ENCODE measurements at places on chromosomes 7 and 10. TPM values are rescaled to one million over a fixed set of nuclear protein-coding genes. Genes with fewer than 3 reads are reported as not detected.

GRCh38 chr10:88557658-88558057 is 25.5 kb downstream of the RNLS start:
- no peak for DNase-seq

DNA sequence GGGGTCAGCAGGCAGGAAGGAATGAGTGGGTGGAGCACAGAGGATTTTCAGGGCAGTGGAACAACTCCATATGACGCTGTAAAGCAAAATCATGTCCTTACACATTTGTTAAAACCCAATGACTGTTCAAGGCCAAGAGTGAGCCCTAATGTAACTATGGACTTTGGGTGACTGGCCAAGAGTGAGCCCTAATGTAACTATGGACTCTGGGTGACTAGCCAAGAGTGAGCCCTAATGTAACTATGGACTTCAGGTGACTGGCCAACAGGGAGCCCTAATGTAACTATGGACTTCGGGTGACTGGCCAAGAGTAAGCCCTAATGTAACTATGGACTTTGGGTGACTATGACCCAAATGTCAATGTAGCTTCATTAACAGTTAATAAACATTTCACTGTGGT is 52.0 kb downstream of the PAXIP1 start:
- DNase-seq: no peak

DNA sequence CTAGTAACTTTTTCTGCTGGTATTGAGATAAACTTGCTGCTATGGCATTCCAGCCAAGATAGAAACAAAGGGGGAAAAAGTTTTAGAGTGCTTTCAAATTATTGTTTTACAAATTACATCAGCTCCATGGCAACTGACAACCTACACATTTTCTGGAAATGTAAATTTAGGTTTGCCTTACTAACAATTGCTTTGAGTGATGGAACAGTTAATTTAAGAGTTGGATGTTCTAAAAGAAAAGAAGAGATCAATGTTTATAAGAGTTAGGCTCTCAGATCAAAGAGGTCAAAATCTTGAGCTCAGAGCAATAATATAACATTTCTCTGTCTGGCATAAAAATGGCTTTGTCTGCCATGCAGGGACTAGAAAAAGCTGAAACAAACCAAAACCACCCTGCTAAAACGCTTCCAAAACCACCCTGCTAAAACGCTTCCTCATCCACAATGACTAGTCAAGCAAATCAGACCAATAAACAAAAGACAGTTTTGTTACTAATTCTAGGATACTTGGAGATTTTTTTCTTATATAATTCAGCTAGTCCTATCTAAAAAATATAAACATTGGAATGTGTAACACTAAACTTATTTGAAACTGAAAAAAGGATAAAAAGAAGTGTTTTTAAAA is 32.3 kb downstream of the ORC5 start:
- no peak for DNase-seq

DNA sequence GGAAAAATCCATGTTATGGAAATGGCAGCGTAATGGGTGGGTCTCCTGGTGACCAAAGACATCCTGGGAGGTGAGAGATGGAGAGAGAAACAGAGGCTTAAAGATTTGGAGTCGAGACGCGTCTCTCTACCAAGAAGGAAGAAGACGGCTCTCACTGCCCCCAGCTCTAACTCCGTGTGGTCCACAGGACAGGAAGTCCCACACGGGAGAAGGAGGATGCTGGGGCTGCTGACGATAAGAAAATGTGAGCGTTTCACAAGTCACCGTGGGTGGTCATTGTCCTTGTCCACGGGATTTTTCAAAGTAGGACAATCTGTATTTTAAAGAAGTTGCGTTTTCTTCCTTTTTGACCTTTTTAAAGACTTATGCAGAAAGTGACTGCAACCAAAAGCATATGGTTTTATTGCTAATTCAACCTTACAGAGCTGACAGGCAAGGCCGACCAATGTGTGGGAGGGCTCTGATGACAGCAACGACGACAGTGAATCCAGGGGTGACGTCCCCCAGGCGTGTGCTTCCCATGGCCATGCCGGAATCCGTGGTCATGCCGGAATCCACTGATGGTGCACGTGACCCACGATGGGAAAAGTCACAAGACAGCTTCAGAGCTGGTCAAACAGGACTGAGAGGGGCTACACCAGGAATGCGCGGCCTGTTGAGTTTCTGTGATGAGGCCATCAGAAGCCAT is 341.2 kb downstream of the PTPRN2 start:
- no peak for DNase-seq

DNA sequence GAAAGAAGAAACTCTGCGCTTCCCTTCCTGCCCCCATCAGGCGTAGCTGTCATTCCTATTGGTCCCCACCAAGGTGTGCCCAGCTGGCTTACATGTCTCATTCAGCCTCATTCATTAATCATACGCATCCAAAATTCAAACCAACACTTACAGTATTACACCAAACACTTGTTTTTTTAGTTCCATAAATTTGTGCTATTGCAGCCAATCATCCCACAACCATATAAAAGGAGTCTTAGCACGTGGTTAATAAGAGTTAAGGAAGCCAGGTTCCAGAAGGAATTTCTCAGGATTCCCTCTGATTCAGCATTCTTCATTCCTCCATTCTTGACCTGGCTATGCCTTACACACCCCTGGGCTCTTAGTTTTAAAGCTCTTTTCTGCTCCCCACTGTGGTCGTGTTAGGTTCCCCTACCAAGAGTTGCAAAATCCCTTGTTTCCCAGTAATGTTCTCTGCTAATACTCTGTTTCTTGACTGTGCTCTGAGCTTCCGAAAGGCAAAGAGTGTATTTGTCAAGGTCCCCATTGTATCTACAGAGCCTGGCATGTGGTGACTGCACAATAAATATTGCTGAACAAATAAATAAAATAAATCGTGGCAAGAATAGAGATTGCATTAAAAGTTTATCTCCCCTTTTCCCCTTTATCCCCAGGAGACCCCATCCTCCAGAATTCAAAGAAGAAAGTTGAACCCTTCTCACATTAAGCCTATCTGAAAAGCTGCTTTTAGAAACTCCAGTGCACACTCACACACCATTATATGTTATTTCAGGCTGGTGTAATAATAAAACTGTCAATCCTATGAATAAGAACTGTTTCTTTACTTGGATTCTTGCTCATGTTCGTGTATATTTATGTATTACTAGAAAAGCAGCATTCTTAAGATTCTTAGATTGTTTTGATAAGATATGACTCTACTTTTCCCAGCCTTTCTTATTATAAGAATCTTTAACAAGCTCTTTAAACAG is 514.4 kb downstream of the INHBA start:
- no peak for DNase-seq

DNA sequence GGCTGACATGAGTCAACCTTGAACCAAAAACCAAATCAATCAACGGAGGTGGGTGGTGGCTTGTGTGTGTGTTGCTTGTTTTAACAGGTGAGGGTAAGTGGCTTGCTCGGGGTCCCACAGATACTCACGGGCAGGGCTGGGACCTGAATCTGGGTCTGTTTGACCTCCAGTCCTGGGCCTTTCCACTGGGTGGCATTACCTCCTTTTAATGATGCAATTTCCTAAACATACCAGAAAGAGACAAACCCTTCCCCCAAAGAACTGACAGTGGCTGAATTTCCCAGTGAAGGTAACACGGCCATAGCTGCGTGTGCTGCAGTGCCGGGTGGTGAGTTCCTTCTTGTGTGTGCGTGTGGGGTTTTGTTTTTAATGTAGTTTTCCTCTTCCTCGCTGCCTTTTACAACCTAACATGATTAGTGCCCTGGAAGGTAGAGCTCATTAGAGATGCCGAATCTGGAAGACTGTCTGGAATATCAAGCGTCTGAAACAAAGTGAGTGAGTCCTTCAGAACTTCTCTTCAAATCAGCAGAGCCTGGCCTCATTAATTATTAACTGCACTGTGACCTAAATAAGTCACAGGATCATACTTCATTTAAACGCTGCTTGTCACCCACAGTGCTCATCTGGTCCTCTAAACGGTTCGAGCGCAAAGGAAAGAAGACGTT is 166.1 kb upstream of the TCERG1L start:
- no peak for DNase-seq

GRCh38 chr10:33914746-33915145 is 580.3 kb upstream of the NRP1 start:
- no peak for DNase-seq

DNA sequence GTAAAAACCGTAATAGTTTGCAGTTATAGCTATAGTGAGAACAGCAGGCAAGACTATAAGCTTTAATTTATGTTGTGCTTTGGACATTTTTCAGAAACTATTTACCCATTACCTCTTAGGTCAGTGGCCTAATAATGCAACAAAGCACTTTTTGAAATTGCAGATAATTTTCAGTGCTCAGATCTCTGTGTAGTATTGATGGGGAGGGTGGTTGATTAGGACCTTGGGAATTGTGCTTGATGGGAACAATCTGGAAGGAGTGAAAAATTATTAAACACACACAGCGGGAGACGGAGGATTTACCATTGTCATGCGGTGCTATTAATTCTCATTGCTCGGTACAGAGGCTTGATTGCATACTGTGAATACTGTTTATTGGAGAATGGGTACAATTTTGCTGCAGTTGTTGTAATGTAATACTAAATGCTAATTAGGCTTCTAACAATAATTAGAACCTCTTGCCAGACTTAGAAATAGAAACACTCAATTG is 304.8 kb downstream of the LRMDA start:
- no peak for DNase-seq

The ASB15 gene
- total RNA-seq: not detected

The EFCAB10 gene
- total RNA-seq: 6.0 TPM

DNA sequence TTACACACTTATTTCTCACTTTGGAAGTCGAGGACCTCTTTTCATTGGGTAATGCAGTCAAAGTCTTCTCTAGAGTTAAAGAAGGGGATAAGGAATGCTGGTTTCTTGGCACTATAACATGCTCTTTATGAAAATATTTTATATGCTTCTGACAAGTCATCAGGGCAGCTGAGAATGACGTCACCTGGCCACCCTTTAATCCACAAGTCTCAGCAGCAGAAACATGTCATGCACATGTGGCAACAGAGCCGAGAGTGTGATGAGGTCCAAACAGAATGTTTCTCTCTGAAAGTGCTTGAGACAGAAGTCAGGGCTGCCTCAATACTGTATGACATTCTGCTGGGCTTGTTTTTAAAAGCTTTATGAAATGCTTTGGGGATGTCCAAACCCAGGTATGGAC is 63.5 kb upstream of the C10orf90 start:
- DNase-seq: no peak

The VSTM4 gene
- total RNA-seq: 18.7 TPM

The ANXA8 gene
- 15.0 TPM for total RNA-seq

The MICALL2 gene
- total RNA-seq: 28.9 TPM

DNA sequence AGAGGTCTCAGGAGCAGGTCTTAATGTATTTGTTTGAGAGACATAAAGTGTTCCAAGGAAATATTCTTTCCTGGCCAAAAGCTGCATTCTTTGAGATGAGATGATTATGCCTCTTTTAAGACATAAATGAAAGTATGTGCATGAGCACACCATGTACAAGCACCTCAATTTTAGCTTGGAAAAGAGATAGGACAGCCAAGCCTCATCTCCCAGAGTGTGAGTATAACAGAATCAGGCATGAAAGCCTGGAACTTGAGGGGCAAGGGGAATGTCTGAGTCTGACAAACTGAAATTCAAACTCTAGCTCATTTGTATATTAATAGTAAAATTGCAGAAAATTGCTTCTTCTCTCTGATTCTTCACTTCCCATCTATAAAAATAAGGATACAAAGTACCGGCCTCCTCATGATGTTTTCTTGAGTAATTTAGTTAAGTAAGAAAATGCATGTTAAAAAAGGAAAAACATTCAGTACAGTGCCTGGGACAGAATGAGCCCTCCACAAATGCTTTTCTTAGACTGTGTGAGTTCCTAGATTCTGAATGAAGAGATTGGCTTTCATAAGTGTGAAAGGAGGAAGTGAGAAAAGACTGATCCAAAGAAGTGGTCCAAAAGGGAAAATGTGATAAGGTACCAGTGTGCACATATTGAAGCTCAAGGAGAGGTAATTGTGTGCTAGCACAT is 1260.9 kb upstream of the SORCS1 start:
- no peak for DNase-seq

The CFAP58 gene
- total RNA-seq: 1.1 TPM

GRCh38 chr7:139570119-139570518 is 46.6 kb downstream of the CLEC2L start:
- DNase-seq: no peak

GRCh38 chr10:13787015-13787421 is 200.3 kb downstream of the PRPF18 start:
- no peak for DNase-seq

GRCh38 chr10:69869291-69869961 is 67.7 kb downstream of the COL13A1 start:
- no peak for DNase-seq

DNA sequence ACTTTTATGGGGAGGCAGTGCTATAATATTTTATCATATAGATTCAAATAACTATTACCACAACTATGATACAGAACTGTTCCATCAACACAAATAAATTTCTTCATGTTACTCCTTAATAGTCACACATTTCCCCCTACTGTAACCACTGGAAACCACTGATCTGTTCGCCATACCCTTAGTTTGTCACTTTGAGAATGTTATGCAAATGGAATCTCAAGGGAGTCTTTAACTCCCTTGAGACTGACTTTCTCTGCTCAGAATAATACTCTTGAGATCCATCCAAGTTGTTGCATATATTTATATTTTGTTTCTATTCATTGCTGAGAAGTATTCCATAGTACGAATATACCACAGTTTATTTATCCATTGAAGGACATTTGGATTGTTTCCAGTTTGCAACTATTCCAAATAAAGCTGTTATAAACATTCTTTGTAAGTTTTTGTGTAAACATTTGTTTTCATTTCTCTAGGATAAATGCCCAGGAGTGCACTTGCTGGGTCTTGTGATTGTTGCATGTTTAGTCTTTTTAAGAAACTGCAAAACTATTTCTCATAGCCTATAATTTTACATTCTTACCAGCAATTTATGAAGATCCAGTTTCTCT is 19.7 kb upstream of the PON2 start:
- DNase-seq: no peak

GRCh38 chr10:72385724-72386123 is 31.0 kb upstream of the DNAJB12 start:
- DNase-seq: no peak

DNA sequence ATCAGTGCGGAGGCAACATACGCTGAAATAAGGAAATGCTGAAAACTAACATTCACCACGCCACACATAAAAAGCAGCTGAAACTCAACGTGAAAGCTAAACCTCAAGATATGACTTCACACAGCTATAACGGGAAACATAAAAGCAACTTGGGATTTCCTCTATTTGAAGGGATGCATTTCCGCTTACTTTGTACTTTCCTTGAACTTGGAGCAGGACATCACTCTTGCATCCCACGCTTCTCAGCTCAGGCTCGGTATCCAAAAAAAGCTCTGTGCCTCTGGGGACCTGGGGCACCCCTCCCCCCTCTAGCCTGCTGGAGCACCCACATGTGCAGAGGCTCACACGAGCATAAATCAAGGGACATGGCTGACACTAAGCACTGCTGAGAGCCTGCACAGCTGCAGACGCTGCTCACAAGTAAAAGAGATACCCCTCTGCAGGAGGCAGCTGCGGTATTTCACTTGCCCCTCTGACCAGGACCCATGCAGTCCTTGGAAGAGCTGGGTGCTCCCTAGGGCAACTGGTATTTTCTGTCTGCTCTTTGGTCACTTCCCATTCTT is 34.2 kb downstream of the PARD3 start:
- no peak for DNase-seq

GRCh38 chr7:25777969-25778708 is 373.9 kb upstream of the NFE2L3 start:
- DNase-seq: no peak

- no peak for DNase-seq
These were observed 19.6 kb downstream of the GIMAP5 start for GRCh38 chr7:150756858-150757257.

The UTF1 gene
- not detected for total RNA-seq
